ENCODE measurements at places on chromosomes 7 and 10.

DNA sequence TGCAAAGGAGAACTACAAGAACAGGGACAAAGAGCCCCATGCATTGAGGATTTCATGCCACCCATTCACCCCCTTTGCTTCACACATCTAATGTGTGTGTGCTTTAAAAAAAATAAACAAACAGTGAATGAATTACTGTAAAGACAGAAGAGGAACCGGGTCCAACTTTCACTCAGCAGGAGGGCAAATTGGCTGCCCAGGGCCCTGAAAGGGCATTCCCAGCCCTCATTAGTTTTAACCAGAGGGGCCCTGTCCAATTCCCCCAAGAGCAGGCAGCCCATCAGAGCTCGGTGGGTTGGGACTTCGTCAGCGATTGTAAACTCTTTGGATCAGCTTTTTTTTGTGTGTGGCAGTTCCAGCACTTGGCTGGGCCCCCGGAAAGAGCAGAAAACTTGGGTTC, 73.6 kb upstream of the PDZD8 start:
- no peak for ATAC-seq

GRCh38 chr7:128936798-128937197, 929 bp upstream of the IRF5 start:
- no peak for ATAC-seq

DNA sequence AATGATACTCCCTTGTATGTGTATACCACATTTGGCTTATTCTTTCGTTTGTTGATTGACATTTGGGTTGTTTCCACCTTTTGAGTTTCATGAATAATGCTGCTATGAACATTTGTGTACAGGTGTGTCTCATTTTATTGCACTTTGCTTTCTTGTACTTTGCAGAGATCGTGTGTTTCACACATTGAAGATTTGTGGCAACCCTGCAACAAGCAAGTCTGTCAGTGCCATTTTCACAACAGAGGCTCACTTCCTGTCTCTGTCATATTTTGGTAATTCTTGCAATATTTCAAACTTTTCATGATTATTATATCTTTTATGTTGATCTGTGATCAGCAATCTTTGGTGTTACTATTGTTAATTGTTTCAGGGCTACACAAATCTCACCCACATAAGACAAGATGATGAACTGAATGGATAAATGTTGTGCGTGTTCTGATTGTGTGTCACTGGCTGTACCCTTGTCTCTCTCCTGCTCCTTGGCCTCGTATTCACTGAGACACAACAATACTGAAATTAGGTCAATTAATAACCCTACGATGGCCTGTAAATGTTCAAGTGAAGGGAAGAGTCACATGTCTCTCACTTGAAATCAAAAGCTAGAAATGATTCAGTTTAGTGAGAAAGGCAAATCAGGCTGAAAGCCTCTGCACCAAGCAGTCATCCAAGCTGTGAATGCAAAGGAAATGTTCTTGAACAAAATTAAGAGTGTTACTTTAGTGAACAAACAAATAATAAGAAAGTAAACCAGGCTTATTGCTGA, 133.6 kb upstream of the JCAD start:
- ATAC-seq = no peak

GRCh38 chr10:45557275-45557905, 115.2 kb downstream of the ZFAND4 start:
- peak; percentile 84 for ATAC-seq

DNA sequence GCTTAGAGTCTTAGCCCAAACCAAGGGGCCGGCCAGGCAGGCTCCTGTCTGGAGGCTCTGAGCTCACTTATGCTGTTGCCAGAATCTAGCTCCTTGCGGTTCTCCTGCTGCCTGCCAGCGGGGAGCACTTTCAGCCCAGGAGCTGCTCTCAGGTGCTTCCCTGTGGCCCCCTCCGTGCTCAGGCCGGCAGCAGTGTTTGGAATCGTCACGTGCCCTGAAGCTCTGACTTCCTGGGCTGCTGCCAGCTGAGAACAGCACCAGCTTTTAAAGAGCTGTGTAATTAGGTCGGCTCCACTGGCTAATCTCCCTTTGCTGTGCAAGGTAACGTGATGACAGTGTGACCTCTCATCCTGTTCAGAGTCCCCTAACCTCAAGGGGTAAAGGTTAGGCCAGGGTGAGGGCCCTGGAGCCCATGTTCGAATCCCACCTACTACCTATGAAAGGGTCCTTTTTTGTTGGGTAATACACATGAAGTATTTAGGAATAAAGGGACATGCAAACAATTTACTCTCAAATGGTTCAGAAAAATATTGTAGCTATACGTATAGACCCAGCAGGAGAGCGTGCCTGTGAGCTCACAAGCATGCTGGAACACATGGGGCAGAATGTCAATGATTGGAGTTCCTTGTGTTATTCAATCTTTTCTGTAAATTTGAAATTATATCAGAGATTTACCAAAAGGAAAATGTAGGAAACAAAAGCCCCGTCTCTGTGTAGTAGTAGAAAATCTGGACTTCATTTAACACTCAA, 16.6 kb downstream of the ZNF862 start:
- ATAC-seq = no peak

- ATAC-seq = no peak
Measured at GRCh38 chr7:98646465-98646864, 29.4 kb downstream of the NPTX2 start.

GRCh38 chr10:35089611-35090161, 455 bp downstream of the CUL2 start:
- peak; percentile 49 for ATAC-seq

GRCh38 chr7:6284461-6285360, 12.3 kb upstream of the CYTH3 start:
- no peak for ATAC-seq

GRCh38 chr10:60043561-60044241, 137.3 kb upstream of the CCDC6 start:
- no peak for ATAC-seq

- ATAC-seq = no peak
Measured at GRCh38 chr10:111522141-111522540, 445.3 kb downstream of the ADRA2A start.

GRCh38 chr10:9602998-9603397, 1414.7 kb upstream of the CELF2 start:
- ATAC-seq = no peak

- ATAC-seq = no peak
Measured at GRCh38 chr7:44132039-44132438, 8.7 kb upstream of the POLD2 start.

DNA sequence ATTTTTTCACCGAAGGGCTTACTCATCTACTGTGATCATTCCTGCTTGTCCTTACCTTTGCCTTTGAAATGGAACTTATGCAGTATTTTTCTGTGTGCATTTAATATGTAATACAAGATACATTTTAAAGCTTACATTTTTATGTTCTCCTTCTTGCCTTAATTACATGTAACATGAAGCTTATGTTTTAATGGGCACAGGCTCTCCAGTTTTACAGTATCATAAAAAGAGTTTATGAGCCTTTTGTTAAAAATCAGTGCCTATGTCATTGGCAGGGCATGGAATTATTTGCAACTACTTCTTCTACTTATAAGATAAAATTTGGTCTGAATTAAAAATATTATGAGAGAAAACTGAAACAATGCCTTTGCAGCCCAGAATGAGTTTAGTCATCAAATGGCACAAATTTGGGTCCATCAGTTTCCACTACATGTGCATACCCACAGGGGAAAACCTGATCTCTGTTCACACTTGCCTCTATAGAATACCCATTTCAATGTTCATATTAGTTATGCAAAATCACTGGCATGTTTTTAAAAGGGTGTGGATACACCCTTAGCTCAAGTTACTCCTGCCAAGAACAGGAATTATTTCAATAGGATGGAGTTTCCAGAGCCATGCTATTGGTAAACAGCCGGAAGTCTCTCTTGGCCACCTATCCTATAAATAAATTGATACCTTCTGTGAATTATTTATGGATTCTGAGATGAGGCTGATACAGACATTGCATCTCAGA, 27.9 kb upstream of the WNT16 start:
- ATAC-seq = no peak

- ATAC-seq = no peak
Measured at GRCh38 chr10:104268405-104268712, 625 bp upstream of the GSTO2 start.

GRCh38 chr7:20288036-20288435, 42.7 kb upstream of the ITGB8 start:
- ATAC-seq = no peak

DNA sequence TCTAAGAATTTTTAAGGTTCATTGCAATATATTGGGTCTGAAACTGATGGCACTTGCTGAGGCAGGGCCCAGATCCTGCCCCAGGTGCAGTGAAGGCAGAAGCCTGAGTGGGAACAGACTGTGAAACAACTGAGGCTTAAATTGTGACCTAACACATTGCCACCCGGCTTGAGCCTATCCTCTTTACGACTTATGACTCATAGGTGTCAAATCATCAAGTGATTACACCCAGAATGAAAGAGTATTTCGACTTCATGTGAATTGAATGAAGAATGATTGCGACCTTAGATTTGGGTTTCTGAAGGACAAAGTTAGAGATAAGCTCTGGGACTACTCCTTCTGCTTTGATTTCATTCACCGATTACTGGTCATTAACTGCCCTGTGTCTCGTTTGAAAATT, 200.9 kb downstream of the CREB5 start:
- no peak for ATAC-seq

DNA sequence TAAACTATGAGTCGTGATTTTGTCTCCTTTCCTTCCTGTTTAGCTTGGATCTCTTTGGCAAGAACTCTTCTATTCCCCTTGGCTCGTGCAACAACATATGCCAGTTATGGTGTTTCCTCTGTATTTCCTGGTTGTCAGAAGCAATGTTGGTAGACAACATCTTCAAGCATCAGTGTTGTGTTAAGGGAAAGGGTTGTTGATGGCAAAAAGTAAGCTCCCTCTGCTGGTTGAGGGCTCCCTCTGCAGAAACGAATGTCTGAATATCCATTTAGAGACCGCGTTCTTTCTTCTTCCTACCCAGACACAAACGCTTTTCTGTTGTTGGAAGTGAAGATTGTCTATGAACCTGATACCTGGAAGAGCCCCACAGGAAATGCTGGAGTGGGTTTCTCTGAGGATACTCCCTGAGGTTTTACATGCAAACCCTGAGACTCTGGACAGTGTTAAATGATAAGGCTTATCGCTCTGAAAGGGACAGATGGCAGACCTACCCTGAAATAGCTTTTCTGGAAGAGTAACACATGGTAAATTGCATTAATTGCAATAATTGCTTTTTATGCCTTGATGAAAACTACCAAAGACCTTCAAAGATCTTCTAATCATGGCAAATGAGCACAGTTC, 23.5 kb upstream of the C1QL3 start:
- ATAC-seq = no peak

DNA sequence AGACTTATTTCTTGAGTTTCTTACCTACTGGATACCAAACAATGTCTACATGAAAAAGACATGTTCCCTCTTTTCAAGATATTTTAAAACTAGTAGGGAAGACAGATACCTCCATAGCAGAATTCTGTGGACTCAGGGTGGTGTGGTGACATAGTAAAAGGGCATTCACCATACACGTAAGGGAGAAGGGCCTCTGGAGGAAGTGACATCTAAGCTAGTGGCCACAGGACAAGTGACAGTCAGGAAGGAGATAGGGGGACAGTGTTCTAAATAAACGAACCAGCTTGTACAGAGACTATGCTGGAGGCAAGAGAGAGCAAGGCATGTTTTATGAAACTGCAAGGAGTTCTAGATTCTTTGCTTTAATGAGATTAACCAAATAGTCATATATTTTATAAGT, 321.7 kb upstream of the LRGUK start:
- no peak for ATAC-seq

GRCh38 chr7:151665368-151665767, 145.7 kb upstream of the RHEB start:
- no peak for ATAC-seq

GRCh38 chr7:2109936-2110609, 122.7 kb downstream of the MAD1L1 start:
- peak; percentile 87 for ATAC-seq

GRCh38 chr7:85681241-85681640, 494.4 kb upstream of the SEMA3D start:
- no peak for ATAC-seq

- no peak for ATAC-seq
Measured at GRCh38 chr7:157486007-157486755, 149.4 kb downstream of the DNAJB6 start.

GRCh38 chr7:51316262-51316665, 345 bp downstream of the COBL start:
- peak; percentile 40 for ATAC-seq

DNA sequence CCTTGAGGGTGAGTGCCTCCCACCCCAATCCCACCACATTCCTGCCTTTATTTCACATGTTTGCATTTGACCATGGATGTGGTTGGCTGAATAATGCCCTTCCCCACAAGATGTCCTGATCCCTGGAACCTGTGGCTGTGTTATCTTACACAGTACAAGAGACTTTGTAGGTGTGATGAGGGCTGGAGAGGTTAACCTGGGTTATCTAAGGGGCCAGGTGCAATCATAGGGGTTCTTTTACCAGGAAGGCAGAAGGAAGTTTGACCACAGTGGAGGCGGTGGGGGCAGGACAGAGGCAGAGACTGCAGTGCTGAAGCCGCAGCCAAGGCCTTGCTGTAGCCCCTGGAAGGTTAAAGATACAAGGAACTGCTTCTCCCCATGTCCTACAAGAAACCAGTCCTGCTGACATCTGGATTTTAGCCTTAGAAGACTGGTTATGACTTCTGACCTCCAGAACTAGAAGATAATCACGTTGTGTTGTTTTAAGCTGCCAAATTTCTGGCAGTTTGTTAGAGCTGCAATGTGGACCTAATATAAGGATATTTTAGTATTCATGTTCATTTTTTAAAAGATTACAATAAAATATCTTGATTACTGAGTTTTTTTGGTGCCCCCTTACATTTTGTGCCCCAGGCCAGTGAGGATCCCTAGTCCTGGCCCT, 136.6 kb downstream of the ARHGAP22 start:
- no peak for ATAC-seq

DNA sequence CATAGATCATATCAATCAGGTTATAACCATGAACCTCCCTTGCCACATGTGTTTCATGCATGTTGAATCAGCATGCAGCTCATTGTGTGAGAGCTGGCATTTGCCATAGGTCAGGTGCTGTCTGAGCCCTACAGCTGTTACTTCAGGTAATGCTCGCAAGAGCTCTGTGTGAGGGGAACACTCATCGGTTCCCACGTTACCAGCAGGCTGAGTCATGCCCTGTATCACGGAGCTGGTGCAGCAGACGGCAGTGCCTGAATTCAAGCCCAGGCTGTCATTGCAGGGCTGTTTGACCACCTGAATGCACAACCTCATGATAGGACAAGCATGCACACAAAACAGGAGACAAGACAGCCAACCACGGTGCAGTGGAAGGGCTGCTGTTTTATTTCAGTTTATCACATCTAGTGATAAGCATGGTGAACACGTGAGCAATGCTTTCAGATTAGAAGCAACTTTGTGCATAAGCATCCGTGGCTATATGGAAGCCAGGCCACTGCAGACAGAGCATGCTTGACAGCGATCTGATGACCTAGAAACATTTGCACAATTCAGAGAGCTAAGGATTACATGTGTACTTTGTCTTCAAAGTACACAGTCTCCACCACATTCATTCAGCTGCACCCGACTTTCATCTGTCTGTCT, 56.4 kb upstream of the PFKP start:
- ATAC-seq = no peak

- ATAC-seq = no peak
Measured at GRCh38 chr7:149027055-149027454, 1.2 kb downstream of the PDIA4 start.

Measured in stimulated activated memory B cell treated with anti-CD40 and anti-IgM and Interleukin-4, amounts not matched to agents 10 μg/mL and 1 μg/mL and 100 μg/mL, for 72 hours (primary cell).